ENCODE measurements at places on chromosomes 7 and 10.

- DNase-seq: no peak
Observed at GRCh38 chr10:20963721-20964595, 66.8 kb upstream of the NEBL start.

DNA sequence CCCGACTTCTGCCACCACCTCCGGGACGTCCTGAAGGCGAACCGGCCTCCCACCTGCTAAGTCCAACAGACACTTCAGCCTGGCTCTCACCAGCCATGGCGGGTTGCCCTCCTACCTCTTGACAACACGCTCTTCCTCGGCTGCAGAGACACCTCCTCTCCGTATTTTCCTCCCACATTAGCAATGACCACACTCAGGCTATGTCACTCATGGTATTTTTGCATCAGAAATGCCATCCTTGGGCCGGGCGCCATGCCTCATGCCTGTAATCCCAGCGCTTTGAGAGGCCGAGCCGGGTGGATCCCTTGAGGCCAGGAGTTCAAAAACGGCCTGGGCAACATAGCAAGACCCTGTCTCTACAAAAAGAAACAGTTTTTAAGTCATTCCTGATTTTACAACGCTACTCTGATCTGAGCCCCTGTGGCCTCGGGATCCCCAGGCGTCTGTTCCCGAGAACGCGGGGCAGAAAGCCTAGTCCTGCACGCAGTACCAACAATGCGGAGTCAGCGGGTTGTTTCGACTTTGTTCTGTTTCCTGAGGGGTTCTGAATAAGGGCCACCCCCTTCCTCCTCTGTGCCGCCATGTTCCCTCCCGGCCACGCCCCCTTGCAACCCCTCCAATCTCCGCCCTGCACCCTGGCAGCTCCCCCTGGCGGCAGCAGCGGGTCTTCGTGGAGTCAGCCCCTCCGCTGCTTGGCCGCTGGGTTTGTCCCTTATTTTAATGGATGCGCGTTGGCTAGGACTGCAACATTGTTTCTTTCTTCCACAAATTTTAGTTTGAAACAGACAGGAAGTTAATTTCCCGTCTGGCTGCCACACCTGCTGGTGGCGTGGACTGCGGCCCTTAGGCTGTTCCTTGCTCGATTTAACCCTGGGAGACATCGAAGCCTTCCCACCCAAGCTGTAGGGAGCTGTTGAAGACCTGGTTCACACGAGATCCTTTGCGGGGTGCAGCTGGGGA, 9.7 kb upstream of the ZFAND2A start:
- DNase-seq: peak; percentile 49

DNA sequence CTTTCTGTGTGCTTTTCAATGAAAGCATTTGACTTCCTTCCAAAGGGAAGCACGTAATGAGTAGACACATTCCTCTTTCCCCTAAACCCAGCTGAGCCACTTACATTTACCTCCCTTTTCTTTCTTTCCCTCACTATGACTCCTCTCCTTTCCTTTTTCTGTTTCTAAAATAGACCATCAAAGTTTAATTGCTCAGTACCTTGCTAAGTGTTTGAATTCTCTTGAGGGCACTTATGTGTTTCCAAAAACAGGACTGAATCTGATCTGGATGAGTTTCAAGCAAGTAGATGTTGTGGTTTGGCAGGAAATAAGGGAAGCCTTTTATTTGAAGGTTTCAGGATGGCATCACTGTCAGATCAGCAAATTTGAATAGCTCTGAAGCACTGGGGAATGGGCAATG, 396.2 kb downstream of the REEP3 start:
- DNase-seq: no peak

DNA sequence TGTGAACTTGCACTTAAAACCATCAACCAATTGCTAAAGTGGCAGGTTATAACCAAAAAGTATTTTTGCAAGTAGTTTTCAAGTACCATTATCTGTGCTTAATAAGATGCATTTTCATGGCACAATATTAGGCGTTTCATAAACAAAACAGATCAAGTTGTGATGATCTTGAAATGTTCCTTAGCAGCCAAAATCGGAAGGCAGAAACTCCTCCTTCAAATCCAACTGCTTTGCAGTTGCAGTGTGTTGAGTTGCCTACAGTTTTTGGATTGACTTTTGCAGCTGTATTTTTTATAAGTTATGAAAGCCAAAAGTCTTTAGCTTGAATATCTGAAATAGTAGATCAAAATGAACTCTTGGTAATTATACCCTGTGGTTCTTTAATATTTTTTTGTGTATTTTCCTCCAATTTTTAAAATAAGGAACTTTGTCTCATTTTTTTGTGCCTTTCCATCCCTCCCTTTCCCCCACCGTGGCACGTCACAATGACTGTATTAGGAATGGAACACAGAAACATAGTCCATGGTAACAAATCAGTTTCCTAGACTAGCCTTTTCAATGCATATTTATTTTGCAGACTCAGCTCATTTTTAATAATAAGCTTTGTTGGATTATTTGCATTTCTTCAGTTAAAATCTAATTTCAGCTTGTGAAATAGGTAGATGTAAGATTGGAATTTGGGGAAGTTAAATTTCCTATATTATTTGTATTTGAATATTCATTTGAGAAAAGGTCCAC, 80.8 kb downstream of the ADD3 start:
- no peak for DNase-seq

- DNase-seq: no peak
Observed at GRCh38 chr10:86186633-86187032, 180.0 kb downstream of the GRID1 start.

GRCh38 chr10:4683838-4684237, 142.2 kb upstream of the AKR1E2 start:
- no peak for DNase-seq

DNA sequence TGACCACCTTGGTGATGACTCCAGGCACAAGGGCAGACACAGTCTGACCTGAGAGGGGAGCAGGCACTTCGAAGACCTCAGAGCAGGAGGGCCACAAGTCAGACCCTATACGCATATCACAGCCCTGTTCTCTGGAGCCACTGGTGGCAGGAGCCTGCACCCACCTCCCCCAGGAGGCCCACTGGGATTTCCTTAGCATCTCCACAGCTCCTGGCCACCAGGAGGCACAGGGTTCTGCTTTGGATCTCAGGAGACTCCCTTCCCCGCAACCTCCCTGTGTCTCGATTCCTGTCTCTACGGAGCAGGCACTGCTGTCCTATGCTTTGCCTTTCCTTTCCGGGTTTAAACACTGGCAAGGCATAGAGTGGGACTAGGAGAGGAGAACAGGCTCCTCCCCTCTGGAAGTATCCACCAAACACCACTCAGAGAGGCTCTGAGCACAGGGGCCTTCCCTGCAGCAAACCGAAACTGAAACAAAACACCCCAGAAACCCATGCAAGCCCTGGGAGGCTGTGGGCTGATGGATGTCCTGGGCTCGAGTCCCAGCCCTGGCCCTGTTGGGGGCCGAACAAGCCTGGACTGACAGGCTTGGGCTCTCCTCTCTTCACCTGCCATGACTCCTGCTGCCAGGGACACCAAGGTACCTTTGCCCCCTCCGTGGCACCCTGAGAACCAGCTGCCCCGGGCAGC, 166.3 kb downstream of the NEURL1 start:
- peak; percentile 74 for DNase-seq

GRCh38 chr10:124676416-124677062, 67.6 kb downstream of the FAM53B start:
- DNase-seq: no peak

DNA sequence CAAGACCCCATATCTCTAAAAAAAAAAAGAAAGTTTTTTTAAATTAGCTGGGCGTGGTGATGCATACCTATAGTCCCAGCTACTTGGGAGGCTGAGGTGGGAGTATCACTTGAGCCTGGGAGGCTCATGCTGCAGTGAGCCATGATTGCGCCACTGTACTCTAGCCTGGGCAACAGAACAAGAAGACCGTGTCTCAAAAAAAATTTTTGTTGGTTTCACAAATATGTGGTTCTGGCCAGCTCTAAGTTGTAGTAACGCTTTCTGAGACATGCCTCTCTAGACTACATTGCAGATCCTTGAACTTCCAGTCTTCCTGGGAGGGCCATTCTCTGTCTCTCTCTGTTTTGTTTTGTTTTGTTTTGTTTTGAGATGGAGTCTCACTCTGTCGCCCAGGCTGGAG, 24.6 kb upstream of the RHBDD2 start:
- no peak for DNase-seq

- DNase-seq: no peak
Observed at GRCh38 chr7:129779602-129780256, 168.2 kb downstream of the NRF1 start.

GRCh38 chr10:70680899-70681730, 8.8 kb downstream of the ADAMTS14 start:
- no peak for DNase-seq

DNA sequence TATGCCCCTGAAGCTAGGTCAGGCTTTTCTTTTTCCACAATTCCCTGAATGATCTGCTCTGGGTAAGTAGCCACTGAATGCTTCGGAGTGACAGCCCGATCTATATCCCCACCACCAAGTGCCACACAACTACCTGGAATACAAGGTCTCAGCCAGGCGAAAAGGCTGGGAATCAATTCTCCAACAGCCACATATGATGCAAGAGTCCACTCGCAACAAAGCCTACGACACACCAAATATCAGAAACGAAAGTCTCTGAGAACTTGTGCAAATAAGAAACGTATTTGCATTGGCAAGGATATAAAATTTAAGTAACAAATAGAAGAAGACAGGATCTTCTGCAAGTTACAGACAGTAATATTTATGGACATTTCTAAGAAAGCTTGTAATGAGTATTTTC, 5.7 kb downstream of the HIPK2 start:
- no peak for DNase-seq

- DNase-seq: no peak
Observed at GRCh38 chr7:105796365-105796764, 80.0 kb downstream of the ATXN7L1 start.

GRCh38 chr7:38367301-38367890, 94.0 kb upstream of the TARP start:
- DNase-seq: no peak

- DNase-seq: peak; percentile 7
Observed at GRCh38 chr7:39465055-39465929, 100.9 kb upstream of the YAE1 start.

GRCh38 chr10:114674346-114674745, 16.3 kb upstream of the ABLIM1 start:
- DNase-seq: no peak

DNA sequence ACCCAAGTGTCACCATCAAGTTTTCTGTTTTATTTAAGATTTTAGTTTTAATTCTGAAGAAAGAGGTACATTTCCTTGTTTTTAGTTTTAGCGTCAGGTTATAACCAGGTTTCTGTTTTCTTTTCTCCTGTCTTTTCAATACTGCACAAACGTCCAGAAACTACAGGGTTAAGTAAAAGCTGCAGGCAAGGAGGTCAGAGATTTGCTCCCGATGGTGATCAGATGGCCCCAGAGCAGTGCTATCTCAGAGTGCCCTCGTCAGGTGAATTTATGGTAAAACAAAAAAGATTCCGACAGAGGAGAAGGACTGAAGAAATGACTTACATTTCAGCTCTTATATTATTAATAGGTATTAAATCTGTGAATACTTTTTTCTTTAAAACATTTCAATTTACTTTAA, 128.2 kb downstream of the STRA8 start:
- no peak for DNase-seq

DNA sequence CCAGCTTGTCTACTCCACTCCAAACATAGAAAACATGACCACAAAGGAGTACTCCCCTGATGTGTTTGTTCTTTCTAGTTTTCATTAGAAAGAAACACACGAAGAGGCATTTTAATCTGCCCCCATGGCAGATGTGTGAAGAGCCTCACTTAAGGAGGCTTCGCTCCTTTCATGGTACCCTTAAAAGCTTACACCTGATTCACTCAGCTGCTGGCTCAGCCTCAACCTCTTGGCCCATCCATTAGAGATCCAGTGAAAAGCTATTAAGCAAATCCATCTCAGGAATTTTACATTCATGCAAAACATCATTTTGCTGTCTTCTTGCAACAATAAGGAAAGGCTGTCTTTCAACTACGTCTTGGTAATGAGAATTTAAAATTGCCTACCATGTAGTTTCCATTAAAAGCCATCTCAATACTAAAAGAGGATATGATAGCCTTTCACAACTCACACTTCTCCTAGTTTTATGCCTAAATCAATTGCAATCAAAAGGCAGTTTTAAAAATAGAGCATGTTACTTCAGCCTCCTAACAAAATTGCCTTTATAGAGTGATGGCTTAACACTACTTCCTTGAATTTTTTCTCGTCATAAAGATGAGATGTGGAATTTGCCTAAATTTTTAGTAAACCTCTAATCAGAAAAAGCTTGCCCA, 22.7 kb downstream of the MACC1 start:
- no peak for DNase-seq

DNA sequence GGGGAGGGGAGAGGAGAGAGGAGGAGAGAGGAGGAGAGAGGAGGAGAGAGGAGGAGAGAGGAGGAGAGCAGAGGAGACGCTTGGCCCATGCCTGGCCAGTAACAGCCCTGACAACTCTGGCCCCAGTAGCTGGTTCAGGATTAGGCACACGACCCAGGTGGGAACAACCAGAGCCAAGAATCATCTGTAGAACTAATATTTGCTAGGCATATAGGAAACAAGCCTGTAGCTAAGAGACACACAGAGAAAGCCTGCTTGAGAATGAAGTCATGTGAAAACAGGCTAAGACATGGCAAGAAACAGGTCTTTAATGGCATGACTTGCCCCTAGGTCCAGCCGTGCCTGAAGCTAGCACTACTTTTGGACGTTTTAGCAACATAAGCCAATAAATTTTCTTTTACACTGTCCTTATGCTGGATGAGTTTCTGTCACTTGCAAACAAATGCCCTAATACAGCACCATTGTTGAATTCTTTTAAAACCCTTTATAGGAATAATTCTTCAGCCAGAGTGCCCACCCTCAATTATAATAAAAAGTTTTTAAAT, 17.5 kb downstream of the OSBPL3 start:
- DNase-seq: no peak

DNA sequence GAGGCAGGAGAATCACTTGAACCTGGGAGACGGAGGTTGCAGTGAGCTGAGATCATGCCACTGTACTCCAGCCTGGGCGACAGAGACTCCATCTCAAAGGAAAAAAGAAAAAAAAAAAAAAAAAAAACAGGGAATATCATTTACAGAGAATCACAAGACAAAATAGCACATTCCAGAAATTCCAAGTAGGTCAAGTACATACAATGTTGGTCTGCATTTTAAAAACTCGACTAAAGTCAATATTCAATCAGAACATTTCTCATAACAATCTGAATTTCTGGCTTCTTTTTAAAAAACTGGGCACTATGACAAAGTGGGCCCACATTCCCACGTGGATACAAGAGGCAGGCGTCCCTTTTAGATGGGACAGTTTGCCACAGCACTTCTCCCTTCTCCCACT, 12.8 kb downstream of the ZC3HAV1L start:
- no peak for DNase-seq

DNA sequence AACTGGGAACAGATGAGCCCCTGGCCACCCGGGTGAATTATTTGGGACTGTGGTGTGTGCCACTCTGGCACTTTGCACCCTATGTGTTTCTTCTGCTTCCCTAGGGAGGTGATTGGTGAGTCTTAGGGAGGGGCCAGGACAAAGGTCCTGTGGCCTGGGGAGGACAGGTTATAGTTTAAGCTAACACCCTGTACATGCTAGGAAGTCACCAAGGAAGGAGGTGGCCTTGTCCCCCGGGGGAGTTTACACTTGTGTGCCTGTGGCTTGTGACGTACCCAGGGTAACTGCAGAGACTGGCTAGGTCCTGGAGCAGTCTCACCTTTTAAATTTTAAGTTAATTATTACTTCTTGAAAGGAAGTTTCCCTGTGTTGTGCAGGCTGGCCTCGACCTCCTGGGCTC, 196.2 kb downstream of the BAMBI start:
- DNase-seq: no peak

All from T1000 (cell line).